ENCODE measurements at places on chromosomes 5 and 9.

DNA sequence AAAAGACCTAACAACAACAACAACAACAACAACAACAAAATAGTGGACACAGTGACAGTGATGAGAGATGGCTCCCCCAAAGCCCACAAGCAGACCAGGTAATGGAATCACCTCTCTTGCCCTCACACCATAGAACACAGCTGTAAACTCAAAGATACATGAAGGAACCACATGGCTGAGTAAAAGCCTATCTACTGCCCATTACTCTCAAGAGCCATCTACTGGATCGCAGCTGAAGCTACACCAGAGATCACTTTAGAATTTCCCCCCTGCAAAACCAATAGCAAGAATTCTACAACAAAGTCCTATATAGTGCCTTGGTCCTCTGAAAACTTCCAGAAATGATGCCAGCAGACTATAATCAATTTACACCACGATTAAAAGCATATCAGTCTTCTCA lies 1537.6 kb upstream of the CDH9 start:
- DNase-seq: no peak

DNA sequence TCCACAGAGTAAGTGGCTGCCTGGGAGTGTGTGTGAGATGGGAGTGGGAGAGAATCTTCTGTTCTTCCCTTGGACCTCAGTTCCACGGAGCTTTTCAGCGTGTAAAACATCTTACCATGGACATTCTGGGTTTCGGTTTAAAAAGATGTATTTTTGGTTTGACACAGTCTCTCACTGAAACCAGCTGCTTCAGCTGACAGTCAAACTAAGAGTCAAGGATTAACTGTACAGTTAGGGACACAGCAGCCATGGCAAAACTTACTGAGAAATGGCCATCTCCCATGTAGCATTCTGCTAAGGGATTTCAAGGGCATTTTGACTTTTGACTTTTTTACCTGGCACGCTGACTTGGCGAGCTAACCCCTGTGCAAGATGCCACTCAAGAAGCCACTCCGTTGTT lies 93.8 kb upstream of the IL12B start:
- DNase-seq: no peak

- DNase-seq: no peak
Measured at GRCh38 chr9:70049236-70049635, 5.6 kb downstream of the MAMDC2 start.

DNA sequence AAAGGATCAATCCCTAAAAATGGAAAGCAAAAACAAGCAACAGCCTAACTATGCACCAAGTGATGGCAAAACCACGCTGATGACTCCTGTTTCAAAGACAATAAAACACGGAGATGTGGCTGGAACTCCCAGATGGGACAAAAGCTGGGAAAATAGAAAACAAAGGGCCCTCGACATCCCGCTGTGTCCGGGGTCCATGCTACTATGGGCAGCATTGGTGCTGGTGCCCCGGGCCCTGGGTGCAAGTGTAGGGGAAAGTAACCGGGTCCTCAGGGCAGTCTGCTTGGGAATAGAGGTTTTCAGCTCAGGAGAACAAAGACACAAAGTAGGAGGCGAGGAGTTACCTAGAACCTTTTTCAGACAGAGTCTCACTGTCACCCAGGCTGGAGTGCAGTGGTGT lies 46.1 kb downstream of the MRPL36 start:
- DNase-seq: no peak

DNA sequence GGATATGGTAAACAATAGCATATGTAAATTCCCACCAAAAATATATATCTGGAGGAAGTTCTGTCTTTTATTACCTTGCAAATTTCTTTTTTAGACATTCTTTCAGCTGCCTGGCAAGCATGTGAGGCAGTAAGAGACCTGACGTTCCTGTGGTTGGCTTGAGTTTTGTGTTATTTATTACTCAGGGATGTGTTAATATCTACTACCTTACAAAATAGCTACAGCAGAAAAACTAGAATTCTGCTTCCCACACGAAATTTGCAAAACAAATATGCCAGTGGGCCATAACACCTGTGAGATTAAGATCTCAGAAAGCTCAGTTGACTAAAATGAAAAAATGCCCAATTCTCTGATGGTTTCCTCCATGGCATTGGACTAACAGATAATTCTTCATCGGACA lies 274.2 kb downstream of the TMEM167A start:
- no peak for DNase-seq

Measured in A549 (cell line).